ENCODE measurements at places on chromosomes 12 and 14.

DNA sequence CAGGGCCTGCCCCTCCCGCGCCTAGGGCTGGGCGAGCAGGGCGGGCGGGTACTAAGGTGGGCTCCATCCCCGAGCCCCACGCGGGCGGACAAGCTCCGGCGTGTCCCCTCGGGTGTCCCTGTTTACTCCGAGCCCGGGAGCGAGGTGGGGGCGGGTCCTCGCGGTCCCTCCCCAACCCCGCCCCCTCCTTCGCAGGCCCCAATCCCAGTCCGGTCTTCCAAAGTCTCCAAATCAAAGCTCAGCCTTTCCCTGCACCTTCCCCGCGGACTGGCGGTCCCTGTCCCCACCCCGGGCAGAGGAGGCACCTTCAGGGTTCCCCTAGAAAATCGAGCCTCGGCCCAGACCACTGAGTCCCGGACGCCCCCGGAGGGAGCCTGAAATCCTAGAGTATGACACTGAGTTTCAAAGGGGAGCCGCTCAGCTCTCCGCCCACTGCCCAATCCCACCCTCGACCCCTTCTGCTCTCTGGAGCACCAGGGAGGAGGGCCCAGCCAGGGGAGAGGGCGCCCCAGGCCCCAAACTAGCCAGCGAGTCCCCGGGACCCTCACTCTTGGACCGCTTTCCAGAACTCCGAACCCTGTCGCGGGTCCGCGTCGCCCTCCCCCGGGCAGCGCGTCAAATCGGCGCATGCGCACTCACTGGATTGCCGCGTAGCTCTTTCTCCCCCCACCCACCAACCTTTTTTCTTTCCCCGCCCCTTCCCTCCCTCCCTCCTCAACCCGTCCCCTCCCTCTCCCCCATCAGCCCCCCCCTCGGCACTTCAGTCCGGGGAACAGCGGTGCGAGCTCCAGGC, at the start of gene LRP1:
TSS of gene LRP1 (plus strand) at position 758 of the 793 bp plus-strand sequence. CDS start 482 bp downstream, outside the sequence.
- peak; percentile 93 for DNase-seq

DNA sequence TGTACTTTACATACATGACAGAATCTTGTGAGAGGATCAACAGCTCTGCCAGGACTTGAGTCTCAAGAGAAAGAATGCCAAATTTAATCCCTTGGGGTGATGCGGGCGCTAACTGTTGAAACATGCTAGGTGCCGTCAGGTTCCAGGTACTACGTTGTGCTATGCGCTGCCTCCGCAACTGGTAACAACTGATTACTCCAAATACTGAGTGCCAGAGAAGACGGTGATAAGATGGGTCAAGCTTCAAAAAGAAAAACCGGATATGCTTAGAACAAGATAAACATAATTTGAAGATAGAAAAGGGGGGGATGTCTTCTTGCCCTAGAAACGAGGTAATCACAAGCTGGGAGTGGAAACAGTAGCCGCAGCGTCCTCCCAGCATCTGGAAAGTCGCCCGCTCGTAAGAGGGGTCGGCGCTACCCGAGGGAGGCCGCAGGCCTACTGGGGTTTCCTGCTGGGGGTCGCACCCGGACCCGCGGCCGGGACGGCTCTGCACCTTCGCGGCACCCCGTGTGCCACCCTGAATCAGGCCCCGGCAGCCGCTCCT, 678 bp downstream of the ZBTB25 start:
- no peak for DNase-seq

DNA sequence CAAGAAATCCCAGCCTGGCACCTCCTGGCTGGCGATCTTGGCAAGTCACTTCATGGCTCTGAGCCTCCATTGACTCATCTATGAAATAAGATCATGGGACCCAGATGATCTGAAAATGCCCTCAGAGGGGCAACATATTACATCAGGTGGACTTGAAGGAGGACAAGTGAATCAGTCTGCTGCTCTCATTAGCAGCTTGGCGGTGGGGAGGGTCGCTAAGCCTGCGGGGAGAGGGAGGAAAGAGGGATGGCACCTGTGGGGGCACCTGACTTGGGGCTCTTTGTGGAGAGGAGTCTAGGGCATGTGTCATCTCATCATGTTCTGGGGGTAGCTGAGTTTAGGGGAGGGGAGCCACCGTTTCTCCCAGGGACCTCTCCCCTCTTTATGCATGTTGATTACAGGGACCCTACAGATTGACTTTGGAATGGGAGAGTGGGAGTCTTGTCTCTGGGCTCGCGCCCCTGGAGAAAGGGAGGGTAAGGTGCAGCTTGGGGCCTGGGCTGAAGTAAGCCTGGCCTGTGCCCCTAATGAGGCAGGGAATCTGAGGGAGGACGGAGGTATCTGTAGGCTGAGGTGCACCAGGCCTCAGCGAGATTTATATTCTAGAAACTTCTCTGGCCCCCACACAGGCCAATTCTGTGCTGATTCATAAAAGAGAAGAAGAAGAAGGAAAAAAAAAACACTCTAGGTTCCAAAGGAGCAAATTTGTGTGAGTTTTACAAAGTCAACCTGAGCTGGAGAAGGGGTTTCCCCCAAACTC, 29.3 kb upstream of the BATF start:
- no peak for DNase-seq

DNA sequence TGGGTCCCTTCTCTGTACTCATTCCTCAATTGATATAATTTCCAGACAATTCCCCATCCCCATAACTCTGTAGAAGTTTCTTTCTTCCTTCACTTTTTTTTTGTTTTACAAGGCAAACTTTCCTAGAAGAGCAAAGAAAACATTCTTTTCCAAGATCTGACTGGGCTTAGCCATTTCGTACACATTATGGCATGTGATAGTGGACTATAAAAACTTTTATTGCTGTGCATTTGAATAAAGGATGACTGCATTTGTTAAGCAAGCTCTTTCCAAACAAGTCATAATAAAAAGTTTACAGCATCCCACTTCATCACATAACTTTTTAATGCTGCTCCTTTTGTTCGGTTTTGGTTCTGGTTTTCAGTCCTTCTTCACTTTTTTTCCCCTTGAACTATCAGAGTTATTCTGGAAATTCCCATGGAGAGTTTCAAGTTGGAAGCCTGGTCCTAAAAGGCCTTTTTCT, 231.0 kb upstream of the HMGA2 start:
- peak; percentile 74 for DNase-seq

DNA sequence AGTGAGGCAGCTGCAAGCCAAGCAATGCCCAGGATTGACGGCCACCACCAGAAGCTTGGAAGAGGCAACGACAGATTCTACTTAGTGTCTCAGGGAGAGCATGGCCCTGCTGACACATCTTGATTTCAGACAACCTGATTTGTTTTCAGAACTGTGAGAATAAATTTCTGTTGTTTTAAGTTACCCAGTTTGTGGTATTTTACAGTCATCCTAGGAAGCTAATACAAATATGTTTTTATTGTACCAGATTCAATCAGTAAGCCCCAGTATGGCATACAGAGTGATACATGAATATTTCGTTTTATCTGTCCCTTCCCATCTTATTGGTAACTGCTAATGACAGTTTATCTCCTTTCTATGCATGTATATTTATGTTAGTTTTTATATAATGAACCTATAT, 62.3 kb downstream of the SAMD4A start:
- DNase-seq = no peak

DNA sequence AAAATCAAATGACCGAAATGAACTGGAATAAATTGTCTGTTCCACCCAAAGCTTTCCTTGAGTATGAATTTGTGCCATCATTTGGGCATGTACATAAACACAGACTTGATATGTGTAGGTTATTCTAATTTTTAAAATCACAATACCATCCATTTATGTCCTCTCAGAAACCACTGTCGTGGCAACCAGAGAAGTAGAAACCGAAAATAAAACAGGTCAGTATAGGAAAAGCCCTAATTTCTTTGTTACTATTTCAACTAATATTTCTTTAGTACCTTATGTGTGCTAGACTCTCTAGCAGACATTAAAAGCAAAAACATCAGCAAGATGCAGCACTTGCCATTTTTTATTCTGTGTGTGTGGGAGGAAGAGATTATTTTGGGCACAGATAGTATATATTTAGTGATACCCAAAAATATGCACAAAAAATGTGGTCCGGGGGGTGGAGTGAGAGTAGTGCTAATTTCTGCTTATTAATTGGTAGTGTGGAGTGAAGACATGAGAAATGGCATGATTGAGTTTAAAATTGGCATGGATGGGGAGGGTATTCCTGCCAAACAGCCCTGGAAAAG, 130.8 kb upstream of the CNTN1 start:
- DNase-seq = no peak

GRCh38 chr14:74438351-74438915, 12.4 kb upstream of the SYNDIG1L start:
- DNase-seq = no peak

- DNase-seq = no peak
Measured at GRCh38 chr12:512933-513332, 53.2 kb downstream of the B4GALNT3 start.

DNA sequence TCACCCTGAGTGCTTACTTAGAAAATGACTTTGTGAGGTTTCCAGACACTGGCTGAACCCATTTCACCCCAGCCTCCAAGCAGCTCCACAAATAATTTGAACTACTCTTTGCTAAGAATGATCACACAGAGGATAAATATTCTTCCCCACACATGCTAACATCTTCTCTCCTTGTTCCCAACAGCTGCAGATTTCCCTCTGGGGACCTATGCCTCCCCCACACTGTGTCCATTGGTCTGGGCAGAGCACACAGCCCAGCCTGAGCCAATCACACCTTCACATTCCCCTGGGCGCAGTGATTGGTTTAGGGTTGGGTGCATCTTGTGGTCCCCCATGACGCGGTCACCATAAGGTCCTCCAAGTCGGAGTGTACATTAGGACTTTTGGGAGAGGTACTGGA, 6.9 kb downstream of the SDR9C7 start:
- DNase-seq = no peak

DNA sequence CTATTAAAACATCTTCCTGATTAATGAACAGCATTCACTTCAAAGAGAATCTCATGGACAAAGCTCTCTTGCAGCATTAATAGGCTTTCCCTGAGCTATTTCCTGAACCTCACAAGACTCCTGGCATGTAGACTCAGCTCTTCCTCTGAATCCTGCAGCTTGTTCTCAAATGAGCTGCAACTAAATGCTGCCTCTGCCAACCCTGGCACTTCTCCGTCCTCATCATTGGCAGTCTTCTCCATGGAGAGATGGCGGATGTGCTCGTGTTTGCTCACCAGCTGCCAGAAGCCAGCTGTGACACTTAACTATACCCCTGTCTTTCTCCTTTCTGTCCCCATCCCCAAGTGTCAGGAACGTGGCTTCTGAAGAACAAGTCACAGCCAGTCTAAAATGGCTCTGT, 232.1 kb downstream of the FOXN3 start:
- no peak for DNase-seq

- DNase-seq = no peak
Measured at GRCh38 chr12:69548687-69549086, 36.6 kb upstream of the CCT2 start.

GRCh38 chr12:46872135-46872534, 46.3 kb upstream of the SLC38A4 start:
- DNase-seq = no peak

DNA sequence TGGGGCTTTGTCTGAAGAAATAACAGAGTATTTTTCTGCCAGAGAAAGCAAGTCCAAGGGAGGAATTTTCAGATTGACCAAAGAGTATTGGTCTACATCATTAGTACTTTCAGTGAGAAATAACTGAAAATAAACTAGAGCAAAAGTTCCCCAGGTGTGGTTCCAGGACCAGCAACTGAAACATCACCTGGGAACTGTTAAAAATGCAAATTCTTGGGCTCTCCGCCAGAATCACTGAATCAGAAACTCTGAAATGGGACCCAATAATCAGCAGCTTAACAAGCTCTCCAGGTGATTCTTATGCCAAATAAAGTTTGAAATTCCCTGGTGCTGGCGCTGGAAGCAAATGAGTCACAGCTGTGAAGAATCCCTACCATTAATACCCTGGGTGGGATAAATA, 52.1 kb downstream of the EIF2S3B start:
- no peak for DNase-seq

DNA sequence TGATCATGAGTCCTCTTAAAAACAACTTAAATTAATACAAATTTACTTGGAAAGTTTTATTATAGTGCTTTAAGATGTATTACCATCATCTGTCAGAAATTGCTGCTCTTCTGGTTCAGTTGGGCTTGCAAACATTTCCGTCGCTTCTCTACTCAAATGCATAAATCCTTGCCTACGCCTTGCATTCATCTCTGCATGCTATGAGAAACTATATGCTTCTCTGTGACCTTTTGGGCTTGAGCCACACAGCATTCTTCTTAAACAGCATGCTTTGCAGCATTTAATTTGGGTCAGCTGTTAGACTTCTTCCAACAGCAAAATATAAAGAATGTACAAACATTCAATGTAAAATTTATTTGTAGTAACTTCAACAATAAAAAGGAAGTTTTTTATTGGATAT, 305.7 kb upstream of the FLRT2 start:
- DNase-seq = no peak

- no peak for DNase-seq
Measured at GRCh38 chr12:30631740-30632139, 63.9 kb downstream of the IPO8 start.

GRCh38 chr14:95237121-95237957, 80.0 kb upstream of the DICER1 start:
- DNase-seq = no peak

DNA sequence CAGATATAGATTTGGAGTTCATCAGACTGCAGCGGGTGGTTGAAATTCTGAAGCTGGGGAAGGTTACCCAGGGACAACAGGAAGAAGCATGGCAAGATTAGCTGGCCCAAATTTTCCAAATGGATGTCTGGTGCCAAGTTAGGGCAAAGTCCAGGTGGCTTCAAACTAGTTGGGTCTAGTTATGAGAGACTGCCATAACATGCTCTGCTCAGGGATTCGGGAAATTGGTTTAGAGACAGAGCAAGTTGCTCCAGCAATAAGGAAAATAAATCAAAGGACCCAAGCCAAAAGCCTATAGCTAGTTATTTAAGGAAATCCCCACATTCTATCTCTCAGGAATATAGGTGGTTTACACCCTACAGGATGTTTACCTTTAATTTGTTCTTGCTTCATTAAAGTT, 125.7 kb upstream of the BTG1 start:
- no peak for DNase-seq

DNA sequence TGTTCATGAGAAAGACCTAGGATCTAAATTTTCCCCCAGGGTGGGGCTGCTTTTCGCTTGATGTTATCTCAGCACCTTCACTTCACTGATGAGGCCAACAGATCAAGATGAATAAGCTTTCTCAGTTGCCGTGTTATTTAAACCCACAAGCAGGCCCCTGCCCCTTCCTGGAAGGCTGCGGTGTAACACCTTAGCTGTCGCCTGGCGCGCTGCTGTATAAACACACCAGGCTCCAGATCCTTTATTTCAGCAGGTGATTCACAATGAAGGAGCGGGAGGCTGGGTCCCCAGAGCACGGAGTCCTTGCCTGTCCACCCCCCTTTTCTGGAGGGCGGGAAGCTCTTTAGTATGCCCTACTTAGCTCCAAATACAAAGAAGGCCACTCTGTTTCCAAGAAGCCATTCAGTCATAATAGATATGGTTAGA, 515.4 kb downstream of the FUT8 start:
- DNase-seq = no peak
